ENCODE measurements at places on chromosomes 11 and 22.

DNA sequence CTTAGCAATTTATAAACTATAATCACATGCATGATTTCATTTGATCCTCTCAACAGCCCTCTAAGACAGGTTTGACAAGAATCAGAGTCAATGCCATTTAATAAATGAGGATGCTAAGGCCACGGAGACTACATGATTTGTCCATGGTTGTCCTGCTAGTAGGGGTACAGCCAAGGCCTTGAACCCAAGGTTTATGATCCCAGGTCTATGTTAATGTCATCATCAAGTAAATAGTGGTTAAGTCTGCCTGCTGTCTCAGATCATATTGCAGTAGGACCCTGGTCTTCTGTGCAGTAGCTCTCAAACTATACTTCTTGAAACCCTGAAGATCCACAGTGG is 17.7 kb upstream of the SYTL2 start:
- DNase-seq: no peak

DNA sequence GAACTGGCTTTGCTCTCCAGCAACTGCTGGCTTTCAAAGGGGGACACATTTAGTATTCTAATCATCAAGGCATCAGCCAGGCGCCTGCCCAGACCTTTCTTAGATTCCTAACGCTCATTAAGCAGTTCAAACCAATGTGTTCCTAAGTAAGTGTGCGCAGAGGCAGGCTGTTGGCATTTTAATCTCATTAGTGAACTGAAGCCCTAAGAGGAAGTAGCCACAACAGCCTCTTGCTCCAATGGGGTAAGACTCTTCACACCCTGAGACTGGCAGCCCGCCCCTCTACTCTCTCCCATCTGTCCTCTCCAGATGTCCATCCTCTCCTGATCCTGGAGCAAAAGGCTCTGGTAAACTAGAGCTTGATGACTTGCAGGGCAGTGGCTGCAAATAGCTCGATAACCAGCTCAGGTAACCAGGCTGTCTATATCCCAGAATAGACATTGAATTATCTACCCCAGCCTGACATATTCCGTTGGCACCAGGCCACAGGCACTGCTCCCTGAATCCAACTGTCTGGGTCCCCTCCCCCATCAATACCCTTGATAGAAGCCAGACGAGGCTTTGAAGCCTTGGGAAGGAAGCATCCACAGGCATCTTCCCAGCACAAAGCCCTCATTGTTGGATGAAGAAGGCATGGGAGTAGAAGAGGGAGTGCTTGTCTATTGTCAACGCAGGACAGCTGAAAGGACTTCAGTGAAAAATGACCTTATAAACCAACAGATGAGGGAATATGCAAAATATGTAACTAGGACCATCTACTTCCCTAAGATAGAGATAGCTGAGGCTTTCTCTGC is 321.1 kb downstream of the TENM4 start:
- no peak for DNase-seq

GRCh38 chr11:58917159-58917783 is 22.0 kb upstream of the GLYATL1 start:
- DNase-seq: no peak

DNA sequence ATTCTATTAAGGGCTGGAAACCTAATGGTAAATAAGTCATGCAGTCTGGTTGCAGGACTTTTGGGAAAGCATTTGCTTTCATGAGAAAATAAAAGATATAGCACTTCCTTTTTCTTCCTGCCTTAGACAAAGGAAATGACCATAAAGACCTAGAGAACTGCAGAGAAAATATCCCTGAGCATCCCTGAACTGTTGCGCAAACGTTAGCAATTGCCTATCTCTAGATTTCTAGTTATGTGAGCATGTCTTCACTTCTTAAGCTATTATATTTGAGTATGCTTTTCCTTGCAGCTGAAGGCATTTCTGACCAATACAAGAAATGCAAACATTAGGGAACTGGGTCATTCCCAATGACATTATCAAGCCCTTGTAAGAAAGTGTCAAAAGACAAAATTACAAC is 110.6 kb downstream of the KIF18A start:
- DNase-seq: no peak

- DNase-seq: no peak
Observed at GRCh38 chr11:8834379-8834778, 76.6 kb upstream of the AKIP1 start.

GRCh38 chr11:75313513-75314272 is 37.8 kb downstream of the ARRB1 start:
- DNase-seq: no peak

DNA sequence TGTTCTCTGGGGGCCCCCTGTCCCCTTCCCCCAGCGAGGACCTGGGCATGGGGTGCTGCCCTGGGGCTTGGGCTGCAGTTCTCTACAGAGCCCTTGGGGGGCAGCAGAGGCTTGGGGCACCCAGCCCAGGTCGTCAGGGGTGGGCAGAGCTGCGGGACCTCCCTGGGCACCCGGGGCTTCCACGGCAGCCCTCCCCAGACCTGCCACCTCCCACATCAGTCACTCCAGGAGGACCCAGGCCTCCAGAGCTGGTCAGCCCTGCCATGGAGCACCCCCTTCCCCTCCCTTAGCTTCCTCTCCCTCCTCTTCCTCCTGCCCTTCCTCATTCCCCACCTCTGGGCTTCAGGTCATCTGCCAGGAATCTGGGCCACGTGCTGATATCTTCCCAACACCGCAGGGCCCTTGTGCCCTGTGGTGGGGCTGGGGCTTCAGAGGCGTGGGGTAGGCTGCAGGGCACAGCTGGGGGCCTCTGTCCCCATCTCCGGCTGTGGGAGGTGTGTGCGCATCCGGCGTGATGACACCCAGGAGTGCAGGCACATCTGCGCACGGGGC is 5.8 kb downstream of the TSPAN4 start:
- peak; percentile 71 for DNase-seq

DNA sequence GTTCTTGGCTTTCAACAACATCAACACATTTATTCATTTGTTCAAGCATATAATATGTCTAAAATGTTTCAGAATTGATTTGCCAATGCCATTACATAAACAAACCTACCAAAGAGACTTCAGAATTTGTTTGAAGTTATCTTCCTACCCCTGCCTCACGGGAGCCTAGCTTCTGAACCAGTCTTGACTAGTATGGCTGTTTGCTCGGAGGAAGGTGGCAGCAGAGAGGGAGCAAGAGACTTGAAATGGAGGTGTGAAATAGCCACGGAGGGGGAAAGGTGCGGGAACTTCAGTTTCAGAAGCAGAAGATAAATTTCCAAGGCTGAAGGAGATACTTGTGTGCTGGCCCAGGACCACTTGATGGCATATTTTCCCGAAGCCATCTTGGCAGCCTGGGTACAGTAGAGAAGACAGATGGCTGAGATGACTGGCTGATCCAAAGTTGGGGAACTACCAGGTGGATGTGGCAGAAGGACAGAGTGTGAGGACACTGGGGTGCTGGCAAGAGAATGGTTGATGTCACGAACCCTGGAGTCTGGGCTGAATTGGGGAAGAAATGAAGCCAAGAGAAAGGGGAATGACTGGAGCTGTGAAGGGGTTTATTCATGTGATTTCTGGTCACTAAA is 14.0 kb upstream of the MTCH2 start:
- no peak for DNase-seq

DNA sequence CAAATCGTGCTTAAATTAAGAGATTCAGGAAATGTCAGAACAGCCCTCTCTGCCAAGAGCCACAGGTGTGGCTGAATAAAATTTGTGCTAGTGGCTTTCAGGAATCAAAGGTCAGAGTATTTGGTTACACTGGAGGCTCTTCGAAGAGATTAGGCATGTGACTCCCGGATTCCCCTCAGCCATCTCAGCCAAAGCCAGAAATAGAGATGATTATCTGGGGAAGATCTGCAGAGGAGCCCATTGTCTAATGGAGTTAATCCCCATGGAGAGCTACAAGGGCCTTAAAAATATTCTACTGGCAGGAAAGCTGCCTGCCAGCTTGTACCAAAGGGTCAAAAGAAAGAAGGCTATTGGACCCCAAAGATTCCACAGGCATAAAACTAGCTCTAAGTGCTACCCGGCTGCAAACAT is 1259.5 kb downstream of the TBC1D22A start:
- DNase-seq: no peak

GRCh38 chr11:44305470-44306051 is 4.4 kb downstream of the ALX4 start:
- DNase-seq: peak; percentile 40

DNA sequence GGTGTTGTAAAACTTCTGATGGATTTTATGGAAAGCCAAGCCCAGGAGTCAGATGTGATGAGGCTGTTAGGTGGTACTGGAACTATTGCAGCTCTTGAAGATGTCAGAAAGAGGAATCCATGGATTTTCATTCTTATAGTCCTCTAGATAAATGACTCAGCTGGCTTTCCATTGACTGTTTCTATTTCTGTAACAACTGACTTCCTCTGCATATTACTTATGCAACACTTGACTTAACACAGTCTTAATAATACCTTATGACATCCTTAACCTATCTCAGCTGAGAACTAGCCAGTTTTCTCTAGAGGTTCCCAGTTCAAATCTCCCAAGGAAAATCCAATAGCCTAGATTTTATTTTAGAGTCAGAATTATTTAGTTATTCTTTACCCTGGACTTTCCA is 263.8 kb downstream of the LUZP2 start:
- no peak for DNase-seq

DNA sequence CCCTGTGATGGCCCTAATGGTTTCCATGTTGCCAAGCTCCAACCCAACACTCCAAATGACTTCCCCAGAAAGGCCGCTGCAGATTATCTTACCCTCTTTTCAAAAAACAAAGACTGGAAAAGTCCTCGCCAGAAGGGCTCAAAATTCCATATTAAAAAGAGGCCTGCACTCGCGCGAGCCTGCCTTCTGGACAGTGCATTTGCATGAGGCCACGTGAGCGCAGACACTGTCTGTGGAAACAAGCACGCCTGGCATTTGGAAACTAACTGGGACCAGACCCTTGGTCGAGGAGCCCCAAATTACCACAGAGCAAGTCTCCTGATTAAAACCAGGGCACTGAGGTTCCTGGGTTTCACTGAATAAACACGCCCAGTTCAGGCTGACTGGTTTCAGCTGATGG is 42.9 kb downstream of the ABTB2 start:
- DNase-seq: no peak

DNA sequence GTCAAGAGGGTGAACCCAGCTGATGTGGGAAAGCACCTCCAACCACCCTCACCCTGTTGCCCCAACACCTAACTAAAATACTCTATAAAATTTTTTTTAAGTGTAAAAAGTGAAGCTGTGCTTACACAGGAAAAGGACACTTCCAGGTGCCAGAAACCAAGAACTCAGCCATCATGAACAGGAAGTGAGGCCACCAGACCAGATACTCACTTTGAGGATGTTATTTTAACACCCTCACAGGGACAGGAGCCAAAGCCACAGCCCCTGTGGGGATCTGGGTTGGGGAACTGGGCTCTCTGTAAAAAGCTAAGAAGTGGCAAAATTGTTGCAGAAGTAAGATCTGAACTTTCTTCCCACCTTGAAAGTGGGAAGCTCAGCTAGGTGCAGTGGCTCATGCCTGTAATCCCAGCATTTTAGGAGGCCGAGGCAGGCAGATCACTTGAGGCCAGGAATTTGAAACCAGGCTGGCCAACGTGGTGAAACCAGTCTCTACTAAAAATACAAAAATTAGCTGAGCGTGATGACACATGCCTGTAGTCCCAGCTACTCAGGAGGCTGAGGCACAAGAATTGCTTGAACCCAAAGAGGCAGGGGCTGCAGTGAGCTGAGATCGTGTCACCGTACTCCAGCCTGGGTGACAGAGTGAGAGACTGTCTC is 3.8 kb downstream of the RSPH14 start:
- DNase-seq: peak; percentile 81

DNA sequence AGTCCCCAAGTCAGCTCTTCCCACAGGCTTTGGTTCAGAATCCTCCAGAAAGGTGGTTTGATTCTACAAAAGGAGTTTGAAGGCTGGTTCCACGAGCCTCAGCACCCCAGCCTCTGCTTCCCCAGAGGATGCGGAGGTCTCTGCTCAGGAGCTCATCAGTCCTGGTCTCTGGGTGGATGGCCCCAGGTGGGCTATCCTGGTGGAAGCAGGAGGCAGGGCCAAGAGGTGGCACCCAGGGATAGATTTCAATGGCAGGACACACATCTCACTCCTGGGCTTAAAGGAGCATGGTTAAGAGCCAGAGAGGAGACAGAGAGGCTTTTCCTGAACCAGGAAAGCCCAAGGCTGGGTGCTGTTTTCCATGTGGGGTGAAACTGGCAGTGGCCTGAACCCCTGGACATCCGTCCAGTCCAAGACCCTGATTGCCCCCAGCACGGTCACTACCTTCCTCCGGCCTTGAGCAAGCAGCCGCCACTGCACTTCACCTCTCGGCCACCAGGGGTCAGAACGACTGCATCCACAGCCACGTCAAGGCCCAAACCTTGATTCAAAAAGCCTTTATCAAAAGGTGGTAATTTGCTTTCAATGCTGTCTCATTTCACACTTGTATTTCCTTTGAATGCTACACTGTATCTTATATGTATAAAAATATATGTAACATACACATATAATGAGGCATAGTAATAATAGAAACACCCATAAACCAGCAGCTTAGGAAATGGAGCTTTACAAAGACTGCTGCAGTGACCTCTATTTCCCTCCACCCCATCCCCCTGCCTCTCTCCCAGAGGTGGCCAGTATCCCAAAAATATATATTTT is 19.3 kb upstream of the FXYD2 start:
- DNase-seq: peak; percentile 81

DNA sequence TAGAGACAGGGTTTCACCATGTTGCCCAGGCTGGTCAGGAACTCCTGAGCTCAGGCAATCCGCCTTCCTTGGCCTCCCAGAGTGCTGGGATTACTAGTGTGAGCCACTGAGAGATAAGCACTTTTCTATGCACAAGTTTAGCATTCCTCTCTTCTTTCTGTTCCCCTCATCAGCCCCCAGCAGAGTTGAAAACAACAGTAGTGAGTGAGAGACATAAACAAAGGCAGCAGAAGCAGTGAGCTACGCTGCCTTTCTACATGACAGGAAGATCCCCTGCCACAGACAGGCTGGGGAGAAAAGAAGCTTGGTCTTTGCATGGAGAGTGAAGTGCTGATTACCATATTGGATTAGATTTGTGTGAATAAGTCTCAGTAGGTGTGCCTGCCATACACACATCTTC is 392.0 kb upstream of the KIRREL3 start:
- no peak for DNase-seq

- DNase-seq: no peak
Observed at GRCh38 chr11:80831374-80831773, 1390.5 kb upstream of the TENM4 start.

- no peak for DNase-seq
Observed at GRCh38 chr11:43681401-43681942, 934 bp downstream of the HSD17B12 start.

DNA sequence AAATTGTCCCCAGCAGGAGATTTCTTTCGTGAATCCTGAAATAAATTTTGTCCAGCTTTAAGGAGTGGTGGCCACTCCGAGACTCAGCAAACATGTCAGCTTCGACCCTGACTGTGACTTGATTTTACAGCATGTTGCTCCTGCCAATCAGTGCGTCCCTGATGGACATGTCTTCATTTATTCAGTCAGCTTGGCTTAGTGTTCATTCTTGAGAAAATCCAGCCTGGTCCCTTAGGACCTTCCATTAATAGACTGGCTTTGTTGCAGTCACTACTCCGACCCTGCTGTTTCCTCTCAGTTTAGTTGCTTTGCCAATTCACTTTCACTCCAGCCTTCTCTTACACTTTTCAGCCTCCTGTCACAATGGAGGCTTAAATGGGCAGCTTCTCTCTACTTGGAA is 30.5 kb downstream of the TMPRSS5 start:
- DNase-seq: no peak
